Ureter (tissue), 1 donor: ENCODE measurements at places on chromosomes 6 and 20.

GRCh38 chr6:140677781-140678528 is 1303.5 kb upstream of the CITED2 start:
- no peak for DNase-seq

DNA sequence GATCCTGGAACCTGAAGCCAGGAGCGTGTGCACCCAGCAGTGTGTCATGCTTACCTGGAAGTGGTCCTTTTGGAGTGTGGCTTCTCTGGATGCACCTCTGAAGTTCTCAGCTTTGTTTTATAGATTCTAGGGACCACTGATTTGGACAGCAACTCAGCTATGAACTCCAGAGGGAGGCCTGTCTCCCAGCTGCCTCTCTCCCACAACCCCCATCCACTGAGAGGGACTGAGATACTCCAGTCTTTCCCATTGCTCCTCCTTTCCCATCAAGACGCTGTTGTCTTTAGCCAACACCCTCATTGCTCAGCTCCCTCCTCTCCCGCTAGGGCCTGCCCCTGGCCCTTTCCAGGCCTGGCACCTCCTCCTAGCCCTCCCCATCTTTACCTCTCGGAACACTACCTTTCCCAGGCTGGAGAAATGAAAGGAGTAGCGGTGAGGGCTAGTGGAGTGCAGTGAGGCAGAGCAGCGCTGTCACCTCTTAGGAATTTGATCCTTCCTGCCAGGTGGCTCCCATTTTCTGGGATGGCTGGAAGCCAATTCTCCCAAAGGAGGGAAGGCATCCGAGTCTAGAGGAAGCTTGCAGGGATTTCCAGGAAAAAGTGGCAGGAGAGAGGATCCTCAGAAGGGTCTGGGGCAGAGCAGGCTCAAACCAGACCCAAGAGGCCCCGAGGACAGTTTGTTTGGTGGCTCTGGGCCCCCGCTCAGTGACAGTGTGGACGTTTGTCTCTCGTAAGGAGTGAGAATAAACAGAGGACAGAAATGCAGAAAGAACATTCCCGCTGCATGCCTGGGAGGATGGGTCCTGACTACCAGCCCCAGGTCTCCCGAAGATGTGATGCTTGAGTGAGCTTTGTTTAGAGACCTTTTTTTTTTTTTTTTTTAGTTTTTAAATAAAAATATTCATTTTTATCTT is at the start of gene LRRN4:
Gene LRRN4 (minus strand): TSS at position 285 of the 913 bp plus-strand sequence. CDS start 1,261 bp downstream, outside the sequence.
- DNase-seq: no peak

GRCh38 chr6:151577257-151577656 is 83.4 kb downstream of the CCDC170 start:
- DNase-seq: no peak

DNA sequence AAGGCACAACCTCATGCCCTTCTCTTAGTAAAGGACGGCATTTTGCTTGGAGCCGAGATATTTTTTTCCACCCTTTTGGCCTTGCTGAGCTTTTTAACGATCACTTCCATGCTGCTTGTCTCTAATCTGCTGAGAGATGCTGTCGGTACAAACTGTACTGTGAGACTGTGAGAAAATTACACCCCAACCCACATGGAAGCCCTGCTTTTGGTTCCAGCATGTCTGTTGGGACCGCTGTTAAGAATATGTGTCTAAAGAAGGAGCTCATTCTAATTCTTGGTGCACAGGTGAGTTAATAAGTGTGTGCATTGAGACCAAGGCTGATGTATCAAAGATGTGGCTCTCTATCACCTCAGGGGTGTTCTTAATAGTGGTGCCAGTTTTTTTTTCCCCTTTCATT is 304.5 kb upstream of the MAP3K7 start:
- DNase-seq: no peak

GRCh38 chr6:364609-365540 is 26.7 kb upstream of the IRF4 start:
- no peak for DNase-seq

GRCh38 chr6:54282186-54282585 is 26.1 kb upstream of the TINAG start:
- no peak for DNase-seq

DNA sequence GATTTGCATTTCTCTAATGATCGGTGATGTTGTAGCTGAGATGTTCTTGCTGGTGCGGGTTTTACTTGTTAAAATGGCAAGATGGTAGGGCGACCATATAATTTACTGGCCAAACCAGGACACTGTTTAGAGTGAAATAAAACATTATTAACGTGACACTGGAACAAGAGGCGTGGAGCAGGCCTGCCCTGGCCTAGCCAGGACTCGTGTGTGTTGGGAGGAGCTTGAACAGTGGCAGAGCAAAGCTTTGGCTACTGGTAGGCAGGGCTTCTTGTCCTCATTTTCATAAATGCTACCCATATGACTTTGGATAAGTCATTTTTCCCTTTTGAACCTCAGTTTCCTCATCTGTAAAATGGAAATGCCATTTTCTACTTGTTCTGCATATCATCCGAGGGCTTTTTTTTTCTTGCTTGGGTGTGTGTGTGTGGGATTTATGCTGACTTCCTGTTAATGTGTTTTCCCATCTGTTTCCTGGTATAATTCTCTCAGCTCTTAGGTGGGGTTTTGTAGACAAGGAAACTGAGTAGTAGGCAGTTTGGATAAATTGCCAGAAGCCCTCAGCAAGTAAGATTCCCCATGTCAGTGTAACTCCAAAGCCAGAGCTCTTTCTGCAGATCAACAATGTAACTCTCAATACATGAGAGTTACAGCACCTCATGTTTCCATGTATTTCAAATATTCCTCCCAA is 81.7 kb downstream of the TOX2 start:
- DNase-seq: no peak

DNA sequence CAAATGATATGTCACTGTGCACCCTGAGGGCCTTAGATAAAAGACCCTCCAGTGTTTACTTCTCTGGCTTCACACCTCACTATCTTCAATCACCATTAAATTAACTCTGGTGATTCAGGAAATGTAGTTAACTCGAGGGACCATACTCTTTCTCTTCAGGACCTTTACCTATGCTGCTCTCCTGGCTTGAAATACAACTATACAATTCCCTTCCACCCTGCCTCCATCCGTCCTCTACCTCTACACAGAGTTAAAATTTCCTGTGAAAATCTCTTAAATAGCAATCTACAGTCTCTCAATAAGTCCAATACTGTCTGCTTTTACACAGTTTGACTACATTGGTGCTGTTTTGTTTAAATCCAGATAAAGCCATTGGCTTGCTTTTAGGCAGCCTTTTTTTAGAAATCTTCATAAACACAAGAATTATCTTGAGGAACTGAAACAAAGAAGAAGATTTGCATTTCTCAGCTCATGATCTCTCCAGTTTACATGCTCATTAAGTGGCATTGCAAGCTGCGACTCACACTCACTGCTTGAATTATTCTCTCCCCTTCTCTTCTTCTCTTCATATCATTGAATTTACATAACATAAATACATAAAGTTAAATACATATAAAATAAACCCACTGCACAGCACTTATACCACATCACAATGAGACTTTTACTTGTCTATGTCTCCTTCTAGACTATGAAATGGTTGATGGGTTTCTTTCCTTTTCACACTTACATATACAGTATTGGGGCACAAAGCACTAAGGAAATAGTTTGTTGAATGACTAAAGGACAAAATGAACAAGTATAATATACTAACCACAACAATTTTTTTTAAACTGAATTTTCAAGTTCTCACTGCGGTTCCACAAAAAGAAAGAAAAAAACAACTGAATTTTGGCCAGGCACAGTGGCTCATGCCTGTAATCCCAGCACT is 239.0 kb upstream of the KCNQ5 start:
- DNase-seq: no peak

DNA sequence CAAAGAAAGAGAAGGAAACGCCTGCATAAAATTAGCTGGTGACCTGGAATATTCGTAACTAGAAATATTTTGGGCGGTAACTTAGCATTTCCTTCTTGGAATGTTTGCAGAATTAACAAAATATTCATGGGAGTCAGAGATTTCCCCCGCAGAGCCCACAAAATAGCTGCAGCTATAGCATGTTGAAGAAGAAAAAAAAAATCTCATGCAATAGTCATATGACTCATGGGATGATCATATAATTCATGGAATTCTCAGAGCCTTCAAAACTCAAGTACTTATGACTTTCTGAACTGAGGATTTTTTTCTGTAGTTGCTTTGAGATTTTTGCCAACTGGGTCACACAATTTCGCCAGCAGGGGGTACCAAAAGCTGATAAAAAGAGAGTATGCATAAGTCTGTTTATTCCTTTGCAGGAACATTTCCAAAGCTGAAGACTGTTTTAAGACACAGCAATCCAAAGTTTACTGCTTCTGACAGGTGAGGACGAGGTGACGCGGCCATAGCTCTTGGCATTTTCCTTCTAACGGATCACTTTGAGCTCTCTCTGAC is 586.0 kb upstream of the CHD6 start:
- DNase-seq: no peak

- no peak for DNase-seq
Observed at GRCh38 chr20:33859157-33859695, 48.1 kb downstream of the CHMP4B start.

DNA sequence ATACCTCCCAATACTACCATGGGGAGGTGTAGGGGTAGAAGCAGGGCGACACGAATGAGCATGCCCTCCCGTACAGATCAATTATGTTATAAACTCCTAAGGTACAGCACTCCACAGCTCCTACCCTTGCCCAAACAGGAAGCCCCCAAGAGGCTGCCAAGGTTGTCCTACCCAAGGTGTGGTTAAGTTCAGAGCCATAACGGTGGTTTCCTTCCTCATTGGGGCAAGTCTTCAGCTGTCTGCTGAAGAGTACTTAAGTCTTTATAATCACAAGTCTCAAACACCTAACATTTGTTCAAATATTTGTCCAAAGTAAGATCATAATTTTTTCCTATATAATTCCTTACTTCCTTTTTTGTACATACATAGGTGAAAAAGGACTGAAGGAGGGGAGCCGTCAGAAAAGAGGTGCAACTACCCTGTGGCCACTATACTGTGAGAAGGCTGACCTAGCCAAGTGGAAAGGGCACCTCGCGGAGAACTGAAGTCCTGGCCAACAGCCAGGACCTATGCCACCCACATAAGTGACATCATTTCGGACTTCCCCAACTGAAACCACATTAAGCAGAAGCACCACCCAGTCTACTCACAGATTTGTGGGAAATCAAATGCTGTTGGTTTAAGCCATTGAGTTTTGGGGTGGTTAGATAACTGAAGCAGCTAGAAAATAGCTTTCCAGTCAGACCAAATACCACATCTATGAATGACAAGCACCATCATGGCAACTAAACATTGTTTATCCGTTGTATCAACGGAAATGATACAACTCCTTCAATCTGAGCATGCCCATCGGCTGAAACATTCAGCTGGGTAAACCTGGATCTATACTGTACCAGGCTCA is 2.9 kb upstream of the RAB22A start:
- no peak for DNase-seq

GRCh38 chr6:75588948-75589347 is 12.7 kb upstream of the SENP6 start:
- DNase-seq: no peak

DNA sequence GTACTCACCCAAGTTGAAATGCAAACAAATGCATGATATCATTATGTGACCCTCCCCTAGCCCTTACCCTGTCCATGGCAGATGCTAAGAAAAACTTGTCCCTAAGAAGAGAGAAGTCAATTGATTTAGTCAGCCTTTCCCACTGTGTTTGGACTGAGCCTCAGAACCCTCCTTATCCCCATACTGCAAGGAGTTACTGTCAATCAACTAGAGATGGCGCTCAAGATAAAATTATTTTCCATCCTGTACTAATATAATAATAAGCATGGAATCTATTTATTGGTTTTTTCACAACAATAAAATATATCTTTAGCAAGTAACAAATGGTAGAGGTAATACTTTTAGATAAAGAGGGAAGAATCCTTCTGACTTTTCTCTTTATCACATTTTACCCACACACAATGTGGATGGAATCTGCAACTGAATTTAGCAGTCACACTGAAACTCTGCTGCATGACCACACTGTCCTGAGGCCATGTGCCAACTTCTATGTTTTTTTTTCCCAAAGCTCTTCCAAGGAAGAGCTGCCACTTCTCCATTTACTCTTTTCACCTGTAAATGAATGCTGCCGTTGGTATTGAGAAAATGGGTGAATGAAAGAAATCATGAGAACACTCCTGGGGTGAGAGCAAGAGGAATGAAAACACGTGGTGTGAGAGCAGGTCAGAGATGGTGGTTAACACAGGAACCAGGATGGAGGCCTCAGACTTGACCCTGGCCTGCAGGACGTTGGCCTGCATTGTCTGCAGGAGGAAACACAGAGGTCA is 10.5 kb downstream of the NT5E start:
- no peak for DNase-seq

- no peak for DNase-seq
Observed at GRCh38 chr6:119915971-119916370, 566.4 kb upstream of the MAN1A1 start.

DNA sequence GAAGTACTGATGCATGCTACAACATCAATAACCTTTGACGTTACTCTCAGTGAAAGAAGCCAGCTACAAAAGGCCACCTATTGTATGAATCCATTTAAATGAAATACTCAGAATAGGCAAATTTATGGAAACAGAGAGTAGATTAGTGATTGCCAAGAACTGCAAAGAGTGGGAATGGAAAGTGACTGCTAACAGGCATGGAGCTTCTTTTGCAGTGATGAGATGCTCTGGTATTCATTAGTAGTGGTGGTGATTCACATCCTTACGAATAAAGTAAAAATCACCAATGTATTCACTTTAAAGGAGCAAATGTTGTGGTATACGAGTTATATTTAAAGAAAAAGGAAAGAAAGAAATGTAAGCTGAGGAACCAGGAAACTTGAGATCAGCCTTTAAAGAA is 126.8 kb upstream of the SAMD5 start:
- DNase-seq: no peak

DNA sequence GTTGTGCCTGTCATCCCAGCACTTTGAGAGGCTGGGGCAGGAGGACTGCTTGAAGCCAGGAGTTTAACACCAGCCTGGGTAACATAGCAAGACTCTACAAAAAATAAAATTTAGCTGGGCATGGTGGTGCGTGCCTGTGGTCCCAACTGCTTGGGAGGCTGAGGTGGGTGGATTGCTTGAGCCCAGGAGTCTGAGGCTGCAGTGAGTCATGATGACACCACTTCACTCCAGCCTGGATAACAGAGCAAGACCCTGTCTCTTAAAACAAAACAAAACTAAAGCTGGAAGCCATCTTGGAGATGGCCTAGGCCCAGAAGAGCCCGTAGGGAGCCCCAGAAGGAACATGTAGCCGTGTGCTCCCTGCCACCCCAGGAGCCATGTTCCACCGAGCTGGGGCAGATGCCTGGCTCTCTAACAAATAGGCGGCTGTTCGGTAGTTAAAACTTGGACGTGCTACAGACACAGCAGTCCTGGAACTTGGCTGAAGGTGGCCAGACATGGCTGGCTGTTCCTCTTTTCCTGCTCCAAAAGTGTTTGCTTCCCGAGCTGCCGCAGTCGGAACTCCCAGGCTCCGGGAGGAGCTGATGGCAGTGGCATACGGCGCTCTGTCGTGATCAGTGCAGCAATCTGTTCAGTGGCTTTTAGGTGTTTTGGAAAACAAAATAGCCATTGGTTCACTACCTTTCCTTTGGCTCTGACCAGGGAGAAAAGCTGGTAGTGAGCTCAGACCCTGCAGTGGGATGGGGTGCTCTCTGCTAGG is 37.0 kb downstream of the DYNLT1 start:
- DNase-seq: no peak

- DNase-seq: no peak
Observed at GRCh38 chr20:38698541-38698940, 25.7 kb upstream of the SLC32A1 start.
